NAMALWA (cell line): ENCODE measurements at places on chromosomes 4 and X.

- no peak for DNase-seq
Measured at GRCh38 chr4:40918330-40918729, 168.6 kb downstream of the NSUN7 start.

DNA sequence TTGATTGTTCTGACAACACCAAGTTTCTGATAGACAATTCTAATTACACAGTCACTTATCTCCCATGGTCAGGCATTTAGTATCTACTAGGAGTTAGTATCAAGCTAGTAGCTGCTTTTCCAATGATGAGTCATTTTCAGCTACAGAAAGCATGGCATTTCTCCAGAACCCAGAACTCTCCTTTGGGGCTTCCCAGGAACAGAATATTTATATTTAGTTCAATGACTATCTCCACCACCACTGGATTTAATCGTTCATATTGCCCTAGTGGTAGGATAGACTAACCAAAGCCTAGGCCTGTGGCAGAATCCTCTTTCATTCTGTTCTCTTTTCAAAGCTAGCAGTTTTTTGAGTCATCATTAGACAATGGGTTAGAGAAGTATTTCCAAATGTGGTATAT, 569.4 kb downstream of the GABRG1 start:
- no peak for DNase-seq

- DNase-seq, result no peak
Measured at GRCh38 chrX:143429131-143429530, 88.1 kb downstream of the SPANXN3 start.

DNA sequence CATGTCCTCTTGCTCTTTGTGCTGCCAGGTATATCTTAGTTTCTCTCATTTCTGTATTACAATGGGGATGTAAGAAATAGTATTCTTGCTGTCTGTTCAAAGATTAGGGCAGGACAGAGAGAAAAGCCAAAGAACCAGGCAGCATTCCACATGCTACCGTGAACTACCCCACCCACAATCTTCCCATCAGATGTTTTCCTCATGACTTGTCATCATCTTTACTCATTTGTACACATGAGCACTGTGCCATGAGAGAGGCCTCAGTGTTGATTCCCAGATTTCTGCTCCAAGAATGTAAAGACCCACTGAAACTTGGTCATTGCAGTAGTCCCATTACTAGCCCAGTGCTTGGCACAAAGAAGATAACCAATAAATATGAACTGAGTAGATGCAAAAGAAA, 354.6 kb upstream of the RASGEF1B start:
- DNase-seq, result no peak

- peak; percentile 61 for DNase-seq
Measured at GRCh38 chr4:143335979-143336780, 496 bp upstream of the GAB1 start.

- DNase-seq, result no peak
Measured at GRCh38 chr4:41204400-41204978, 9.9 kb downstream of the APBB2 start.

DNA sequence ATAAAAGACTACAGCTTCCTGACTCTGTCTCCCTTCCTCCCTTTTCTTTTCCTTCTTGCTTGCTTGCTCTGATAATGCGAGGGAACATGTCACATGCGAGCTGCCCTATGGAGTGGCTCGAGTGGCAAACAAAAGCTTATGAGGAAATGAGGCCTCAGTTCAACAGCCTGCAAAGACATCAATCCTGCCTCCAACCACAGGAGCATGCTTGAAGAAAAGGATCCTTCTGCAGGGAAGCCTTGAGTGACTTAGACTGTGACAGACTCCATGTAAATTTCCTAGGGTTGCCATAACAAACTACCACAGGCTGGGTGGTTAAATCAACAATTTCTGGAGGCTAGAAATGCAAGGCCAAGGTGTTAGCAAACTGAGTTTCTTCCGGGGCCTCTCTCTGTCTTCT, 152.5 kb downstream of the NR3C2 start:
- DNase-seq, result no peak

- no peak for DNase-seq
Measured at GRCh38 chr4:8152090-8152864, 6.3 kb downstream of the ABLIM2 start.

DNA sequence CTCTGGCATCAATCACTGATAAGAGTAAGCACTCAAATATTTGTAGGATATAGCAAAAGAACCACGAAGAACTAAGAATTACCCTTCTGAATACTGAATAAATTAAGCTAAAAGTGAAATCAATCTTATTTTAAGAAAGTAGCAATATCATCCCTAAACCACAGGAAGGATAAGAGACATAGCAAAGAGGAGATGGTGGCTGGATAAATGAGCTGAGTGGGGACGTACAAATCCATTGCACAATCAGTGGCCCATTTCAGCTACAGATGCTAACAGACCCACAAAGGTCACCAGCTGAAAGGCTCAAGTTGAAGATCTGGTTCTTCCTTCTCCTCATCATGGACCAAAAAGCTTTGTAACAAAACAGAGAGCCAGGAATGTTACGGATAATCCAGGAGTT, 77.1 kb downstream of the SLC9A7 start:
- DNase-seq, result no peak

DNA sequence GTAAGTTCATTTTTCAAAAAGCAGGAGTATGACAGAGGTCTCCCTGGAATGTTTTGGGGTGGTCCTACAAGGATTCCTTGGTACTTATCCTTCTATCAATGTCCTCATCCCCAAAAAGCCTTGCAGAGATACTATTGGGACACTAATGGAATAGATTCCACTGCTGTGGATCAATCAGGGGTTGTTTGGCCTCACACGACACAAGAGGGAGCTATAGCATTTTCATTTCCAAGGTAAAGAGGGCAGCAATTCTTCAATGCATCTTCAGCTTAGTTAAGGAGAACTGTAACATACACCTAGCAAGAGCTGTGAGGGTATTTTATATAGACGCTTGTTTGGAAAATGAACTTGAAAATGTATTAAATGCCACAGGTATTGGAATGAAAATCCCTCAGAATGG, 50.9 kb downstream of the USP26 start:
- DNase-seq, result peak; percentile 2

- DNase-seq, result peak; percentile 80
Measured at GRCh38 chrX:23756165-23756564, 13.1 kb upstream of the ACOT9 start.

DNA sequence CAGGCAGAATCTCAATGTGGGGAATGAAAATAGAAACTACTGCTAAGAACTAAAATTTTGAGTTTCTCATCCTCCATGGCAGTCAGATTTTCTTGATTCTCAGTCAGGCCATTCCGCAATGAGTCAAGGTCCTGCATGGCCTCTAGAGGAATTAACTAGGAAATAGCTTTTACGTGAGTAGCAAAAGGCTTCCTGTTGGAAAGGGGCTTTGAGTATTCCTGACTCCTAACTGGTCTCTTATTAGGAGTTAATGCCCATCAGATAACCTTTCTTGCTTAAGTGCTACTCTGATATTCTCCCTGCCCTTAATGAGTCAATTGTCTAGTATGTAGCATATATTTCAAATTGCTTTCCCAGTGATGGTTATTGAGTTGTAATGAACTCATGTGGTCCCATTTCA, 65.7 kb upstream of the ARHGAP24 start:
- no peak for DNase-seq

GRCh38 chr4:87391576-87392054, 627 bp upstream of the HSD17B11 start:
- DNase-seq, result no peak

GRCh38 chr4:41432881-41433280, 105.1 kb upstream of the LIMCH1 start:
- DNase-seq, result no peak

DNA sequence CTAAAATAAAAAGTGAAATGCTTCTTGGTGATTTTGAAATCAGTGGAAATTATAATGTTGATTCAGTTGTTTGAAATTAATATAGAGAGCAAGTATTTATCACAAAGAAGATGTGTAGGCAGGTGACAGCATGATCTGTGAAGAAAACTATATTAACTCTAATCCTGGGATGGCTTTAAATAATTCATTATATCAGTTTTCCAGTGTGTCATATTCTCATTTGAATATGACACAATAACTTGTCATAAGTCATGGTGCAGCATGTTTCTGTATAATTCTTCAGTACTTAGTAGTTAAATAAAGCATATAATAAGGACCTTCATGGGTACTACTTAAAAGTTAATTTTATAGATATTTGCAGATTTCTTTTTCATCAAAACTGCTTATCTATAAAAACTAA, 573.6 kb downstream of the INPP4B start:
- DNase-seq, result no peak

DNA sequence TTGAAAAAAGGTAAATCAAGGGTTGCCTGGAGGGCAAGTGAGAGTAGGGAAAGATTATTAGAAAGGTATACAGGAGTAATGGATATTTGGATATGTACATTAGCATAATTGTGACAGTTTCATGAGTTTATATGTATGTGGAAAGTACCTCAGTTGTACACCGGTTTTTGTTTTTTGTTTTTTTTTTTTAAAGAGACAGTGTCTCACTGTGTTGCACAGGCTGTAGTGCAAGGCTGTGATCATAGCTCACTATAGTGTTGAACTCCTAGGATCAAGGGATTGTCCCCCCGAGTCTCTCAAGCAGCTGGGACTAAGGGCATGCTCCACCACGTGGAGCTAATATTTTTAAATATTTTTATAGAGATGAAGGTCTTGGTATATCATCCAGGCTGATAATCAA, 15.3 kb upstream of the HPGD start:
- no peak for DNase-seq

GRCh38 chr4:148808416-148808815, 366.2 kb upstream of the NR3C2 start:
- DNase-seq, result no peak

DNA sequence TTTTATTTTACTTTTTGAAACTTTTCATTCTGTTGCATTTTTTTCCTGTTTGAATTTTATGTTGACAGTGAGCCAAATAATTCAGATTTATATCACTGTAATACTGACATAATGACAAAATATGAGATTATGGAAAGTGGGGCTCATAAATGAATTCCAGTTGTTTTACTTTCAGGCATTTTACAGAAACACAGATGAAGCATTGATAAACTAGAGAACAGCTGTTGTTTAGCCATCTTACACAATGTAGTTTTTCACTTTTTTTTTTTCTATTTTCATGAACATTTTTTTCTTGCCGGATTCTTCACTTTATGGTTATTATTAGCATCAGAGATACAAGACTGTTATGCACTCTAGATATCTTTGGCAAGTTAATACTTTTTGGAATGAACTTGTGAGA, 91.7 kb upstream of the PAQR3 start:
- no peak for DNase-seq

DNA sequence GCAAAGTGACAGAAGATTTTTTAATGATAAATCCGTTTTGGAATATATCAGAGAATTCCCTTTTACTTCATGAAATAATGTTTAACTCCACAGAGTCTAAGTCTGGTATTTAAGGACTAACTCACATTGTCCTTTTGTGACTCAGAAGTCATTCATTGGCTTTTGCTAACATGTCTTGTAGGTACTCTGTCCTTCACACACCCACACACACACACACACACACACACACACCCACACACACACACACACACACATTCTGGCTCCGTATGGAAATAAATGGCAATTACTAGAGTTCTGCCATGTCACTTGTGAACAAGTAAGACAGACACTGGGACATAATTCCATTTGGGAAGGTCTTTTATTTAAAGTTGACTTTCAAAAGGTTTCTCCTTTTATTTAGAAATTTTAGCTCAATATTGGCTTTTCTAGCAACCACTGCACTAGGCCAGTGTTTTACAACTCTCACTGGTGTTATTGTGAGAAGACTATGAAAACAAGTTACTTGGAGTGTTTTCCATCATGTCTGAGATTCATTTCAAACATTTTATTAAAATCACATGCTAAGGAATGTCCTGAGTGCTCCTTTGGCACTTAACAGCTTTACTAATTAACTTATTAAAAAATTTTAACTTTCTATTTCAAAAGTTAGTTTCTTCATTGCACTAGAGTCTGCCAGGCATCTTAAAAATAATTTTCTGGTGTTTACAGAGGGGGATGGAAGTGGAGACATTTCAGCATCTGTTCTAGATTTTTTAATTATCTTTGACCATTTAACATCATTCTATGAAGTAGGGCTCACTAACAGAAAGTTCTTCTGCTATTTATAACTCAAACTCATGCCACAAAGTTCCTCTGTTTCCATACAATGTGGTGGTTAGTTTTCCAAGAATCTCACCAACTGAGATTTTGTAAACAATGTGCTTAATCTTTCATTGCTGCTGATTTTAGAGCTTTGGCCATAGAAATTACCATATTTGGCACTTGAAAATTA, 240.3 kb upstream of the GPC4 start:
- DNase-seq, result no peak

DNA sequence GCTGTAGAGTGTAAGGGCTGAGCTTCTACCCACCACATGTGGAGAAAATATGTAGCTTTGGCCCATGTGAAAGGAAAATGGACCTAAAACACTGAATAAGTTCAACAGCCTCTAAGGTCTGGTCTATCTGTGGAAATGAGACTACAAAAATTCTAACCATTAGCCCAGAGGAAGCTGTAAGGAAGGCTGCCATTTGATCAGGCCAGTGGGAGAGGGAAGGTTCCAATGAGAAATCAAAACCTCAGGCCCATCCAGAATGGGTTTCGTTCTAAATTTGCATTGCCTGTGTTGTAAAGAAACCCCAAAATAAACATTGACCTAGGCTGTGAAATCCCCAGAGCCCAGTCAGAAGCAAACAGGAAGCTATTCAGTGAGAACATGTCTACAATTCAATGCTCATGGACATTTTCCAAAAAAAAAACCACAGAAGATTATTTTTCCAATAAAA, 320.4 kb upstream of the SLC7A11 start:
- DNase-seq, result peak; percentile 5

DNA sequence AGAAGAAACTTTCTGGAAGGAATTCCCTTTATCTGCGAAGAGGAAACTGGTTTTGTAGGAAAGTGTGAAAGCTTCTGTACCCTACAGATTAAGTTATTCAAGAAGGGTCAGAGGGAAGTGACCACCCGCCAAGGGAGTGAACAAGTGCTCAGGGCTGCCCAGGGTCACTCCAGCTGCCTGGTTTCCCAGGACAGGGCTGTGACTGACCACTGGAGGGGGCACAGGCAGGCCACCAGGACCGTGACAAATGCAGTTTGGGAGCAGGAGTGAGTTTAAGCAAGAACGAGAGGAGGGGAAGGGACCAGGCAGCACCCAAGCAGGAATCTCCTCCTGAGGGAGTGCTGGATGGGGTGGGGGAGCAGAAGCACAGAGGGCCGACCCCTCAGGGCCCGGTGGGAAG, 34.2 kb downstream of the ZFYVE28 start:
- no peak for DNase-seq

GRCh38 chrX:134774190-134775048, 116.1 kb upstream of the PLAC1 start:
- DNase-seq, result no peak

DNA sequence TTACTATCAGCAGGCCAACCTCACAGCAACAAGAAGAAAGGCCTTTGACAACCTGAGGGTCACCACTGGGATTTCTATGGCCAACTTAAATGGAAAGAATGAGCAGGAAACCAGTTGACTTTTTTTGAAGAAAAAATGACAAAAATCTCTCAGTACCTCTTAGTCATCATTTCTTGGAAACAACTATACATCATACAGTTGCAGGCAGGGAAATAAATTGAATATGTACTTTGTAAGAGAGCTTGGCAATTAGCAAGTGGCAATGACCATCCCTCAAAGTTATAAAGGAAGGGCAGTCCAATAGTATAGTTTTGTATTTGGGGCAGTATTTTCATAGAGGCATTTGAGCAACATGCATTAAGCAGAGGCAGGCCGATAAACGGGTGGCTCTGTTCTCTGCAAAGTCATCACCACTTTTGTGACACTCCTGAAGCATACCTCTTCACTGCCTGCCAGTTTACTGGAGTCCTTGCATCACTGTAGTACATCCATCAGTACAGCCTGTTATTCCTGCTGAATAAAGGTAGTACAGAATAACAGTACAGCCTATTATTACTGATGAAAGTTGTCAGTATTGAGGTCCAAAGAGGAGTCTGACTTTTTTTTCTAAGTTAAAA, 83.3 kb upstream of the AMELX start:
- DNase-seq, result no peak
